Calu3 (cell line): ENCODE measurements at places on chromosomes 4 and X. TPM values are rescaled to one million over a fixed set of nuclear protein-coding genes. Genes with fewer than 3 reads are reported as not detected.

The ZNF732 gene
- total RNA-seq: not detected in 2 replicates

The MAGIX gene
- total RNA-seq: 13.9 and 16.6 TPM in 2 replicates

The SH2D1A gene
- total RNA-seq: not detected in 2 replicates

The MAGEB17 gene
- total RNA-seq: not detected in 2 replicates

The HAND2 gene
- 0.45 TPM in 1 of 2 replicates, not detected in the other for total RNA-seq

The ELK1 gene
- 42.4 and 43.9 TPM in 2 replicates for total RNA-seq
